SJSA1 (cell line): ENCODE measurements at places on chromosomes 5 and 9. TPM values are rescaled to one million over a fixed set of nuclear protein-coding genes. Genes with fewer than 3 reads are reported as not detected.

Gene PCDHA4
- total RNA-seq, result 0.50 TPM in 1 of 2 replicates, not detected in the other

DNA sequence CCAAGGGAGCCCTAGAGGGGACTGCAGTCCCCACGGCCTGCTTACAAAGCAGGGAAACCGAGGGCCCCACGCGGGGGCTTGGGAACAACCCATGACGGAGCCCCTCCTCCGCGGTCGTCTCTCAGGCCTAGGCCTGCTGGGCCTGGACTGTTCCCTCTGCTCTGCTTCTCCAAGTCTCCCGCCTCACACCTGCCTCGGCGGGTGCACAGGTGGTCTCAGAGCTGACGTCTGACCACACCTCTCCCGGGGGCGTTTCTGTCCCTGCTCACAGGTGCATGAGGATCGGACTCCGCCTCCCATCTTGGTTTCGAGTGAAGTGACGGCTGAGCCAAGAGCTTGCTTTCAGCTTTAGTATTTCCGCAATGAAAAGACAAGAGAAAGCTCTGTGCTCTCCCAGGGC is 72.1 kb downstream of the MRPL36 start:
- no peak overlapping the region for H3K4me3 ChIP-seq
- no peak for DNase-seq
- no peak overlapping the region for H3K27ac ChIP-seq
- H3K36me3 ChIP-seq, result no peaks in the 10 kb centered on the region

GRCh38 chr9:117649126-117649525 is 55.1 kb upstream of the TLR4 start:
- H3K36me3 ChIP-seq, result no peaks in the 10 kb centered on the region
- H3K4me3 ChIP-seq, result no peak overlapping the region
- H3K27ac ChIP-seq, result no peak overlapping the region
- H3K4me1 ChIP-seq, result peaks cover 10% of the 10 kb centered on the region

Gene NTRK2
- 0.16 TPM in 2 replicates for total RNA-seq

- H3K36me3 ChIP-seq, result no peaks in the 10 kb centered on the region
- no peak for DNase-seq
- H3K27me3 ChIP-seq, result no peaks in the 10 kb centered on the region
- H3K4me3 ChIP-seq, result no peak overlapping the region
Observed at GRCh38 chr5:99607124-99607523, 678.3 kb upstream of the CHD1 start.

DNA sequence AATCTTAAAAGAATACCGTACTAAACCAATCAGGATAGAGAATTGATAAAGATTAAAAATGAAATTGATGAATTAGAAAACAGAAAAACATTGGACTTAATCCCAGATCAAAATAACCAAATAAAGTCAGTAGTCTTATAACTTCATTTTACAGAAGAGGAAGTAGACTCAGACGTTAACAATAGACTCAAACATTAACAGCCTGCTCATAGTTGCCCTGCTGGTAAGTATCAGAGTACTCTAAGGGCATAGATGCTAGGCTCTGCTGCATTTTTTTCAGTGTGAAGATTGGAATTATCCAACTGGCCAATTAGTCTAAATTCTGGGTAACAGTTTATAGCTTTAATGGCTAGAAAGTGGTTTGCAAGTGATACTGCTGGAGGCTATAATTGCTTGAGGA is 42.9 kb downstream of the ADGRV1 start:
- no peaks in the 10 kb centered on the region for H3K4me1 ChIP-seq
- no peak overlapping the region for H3K4me3 ChIP-seq
- DNase-seq, result no peak
- H3K27ac ChIP-seq, result no peak overlapping the region

DNA sequence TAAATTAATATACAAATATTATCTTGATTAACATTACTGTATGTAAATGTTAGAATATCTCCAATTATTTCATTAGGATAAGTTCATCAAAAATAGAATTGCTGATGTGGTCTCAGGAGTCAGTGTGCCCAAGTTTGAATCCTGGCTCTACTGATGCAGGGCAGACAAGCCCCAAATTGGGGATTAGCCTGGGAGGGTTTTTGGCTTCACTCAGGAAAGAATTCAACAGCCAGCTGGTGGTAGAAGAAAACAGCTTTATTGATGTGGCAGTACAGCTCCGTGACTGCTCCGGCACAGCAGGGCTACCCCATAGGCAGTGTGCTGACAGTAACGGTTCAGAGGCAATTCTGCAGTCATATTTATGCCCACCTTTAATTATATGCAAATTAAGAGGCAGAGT is 32.5 kb downstream of the COL27A1 start:
- no peak overlapping the region for H3K4me3 ChIP-seq
- no peak for DNase-seq
- no peak overlapping the region for H3K27ac ChIP-seq
- no peaks in the 10 kb centered on the region for H3K4me1 ChIP-seq

Gene N4BP3
- 0.79 and 1.8 TPM in 2 replicates for total RNA-seq

DNA sequence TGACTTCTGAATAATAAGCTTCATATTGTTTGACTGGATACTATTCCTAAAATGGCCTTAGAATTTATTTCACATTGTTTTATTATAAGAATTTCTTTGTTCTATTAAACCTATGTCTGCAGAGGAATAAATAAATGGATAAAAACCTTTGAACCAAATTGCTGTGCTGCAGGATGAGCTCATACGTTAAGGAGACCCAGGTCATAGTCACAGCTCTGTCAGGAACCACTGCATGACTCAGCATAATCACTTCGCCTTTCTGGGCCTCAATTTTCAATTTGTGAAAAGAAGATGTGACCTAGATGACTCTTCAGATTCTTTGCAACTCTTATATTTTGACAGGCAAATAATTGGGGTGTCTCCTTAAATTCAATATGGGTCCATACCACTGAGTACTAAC is 36.7 kb upstream of the HMHB1 start:
- no peaks in the 10 kb centered on the region for H3K36me3 ChIP-seq
- H3K4me3 ChIP-seq, result no peak overlapping the region
- H3K27ac ChIP-seq, result peak overlapping the region; percentile 18
- H3K4me1 ChIP-seq, result peaks cover 20% of the 10 kb centered on the region
- peak; percentile 43 for DNase-seq

- no peaks in the 10 kb centered on the region for H3K36me3 ChIP-seq
- DNase-seq, result no peak
- no peak overlapping the region for H3K27ac ChIP-seq
- H3K4me3 ChIP-seq, result no peak overlapping the region
- H3K4me1 ChIP-seq, result no peaks in the 10 kb centered on the region
- no peaks in the 10 kb centered on the region for H3K27me3 ChIP-seq
Observed at GRCh38 chr5:102523541-102524175, 24.9 kb upstream of the SLCO6A1 start.

DNA sequence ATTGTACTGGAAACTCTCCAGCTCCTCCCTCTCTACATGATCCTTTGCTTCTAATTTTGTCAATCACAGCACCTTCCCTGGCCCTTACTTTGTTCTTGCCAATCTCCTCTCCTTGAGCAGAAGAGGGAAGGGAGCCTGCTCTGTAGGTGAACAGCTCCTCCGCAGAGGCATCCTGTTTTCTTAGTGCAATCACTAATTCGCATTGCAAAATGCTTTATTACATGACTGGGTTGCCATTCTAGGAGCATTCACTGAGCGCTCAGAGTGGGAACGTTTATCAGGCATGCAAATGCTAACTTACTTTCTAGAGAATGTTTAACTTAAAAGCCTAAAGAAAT is 416 bp upstream of the SNX18 start:
- no peaks in the 10 kb centered on the region for H3K27me3 ChIP-seq
- no peak for DNase-seq

- H3K4me3 ChIP-seq, result no peak overlapping the region
- peaks cover 8% of the 10 kb centered on the region for H3K4me1 ChIP-seq
- DNase-seq, result no peak
Observed at GRCh38 chr9:132216861-132217619, 55.2 kb downstream of the NTNG2 start.

DNA sequence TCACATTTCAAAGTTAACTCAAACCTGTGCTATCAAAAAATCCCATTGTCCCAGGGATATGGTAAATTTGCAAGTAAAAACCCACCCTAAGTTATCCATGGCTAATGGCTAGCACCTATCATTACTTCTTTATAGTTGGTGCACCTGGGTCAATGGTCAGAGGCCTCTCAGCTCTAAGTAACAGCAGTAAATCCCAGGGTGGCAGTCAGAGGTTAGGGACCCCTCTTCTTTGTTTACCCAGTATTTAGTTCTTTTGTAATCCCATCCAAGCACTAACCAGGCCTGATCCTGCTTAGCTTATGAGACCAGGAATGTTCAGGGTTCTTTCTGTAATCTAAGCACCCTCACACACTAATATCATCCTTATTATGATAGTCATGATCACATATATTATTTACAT is 52.1 kb upstream of the WWC1 start:
- H3K4me1 ChIP-seq, result no peaks in the 10 kb centered on the region
- H3K4me3 ChIP-seq, result no peak overlapping the region
- H3K27me3 ChIP-seq, result no peaks in the 10 kb centered on the region
- H3K27ac ChIP-seq, result no peak overlapping the region
- H3K36me3 ChIP-seq, result no peaks in the 10 kb centered on the region

DNA sequence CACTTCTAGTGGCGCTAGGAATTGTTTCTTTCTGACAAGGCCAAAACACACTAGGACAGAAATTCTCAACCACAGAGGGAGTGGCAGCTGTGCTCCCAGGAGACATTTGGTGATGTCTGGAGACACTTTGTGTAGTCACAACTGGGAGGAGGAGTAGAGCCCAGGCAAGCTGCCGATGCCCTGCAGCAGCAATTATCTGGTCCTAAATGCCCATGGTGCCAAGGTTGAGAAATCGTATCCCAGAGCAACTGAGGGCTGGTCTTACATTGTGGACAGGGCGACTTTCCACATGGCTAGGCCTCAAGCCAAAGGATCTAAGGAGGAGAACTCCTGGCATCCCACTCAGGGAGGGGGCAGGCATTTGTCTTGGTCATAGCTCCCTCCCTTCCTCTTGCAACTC is 259.9 kb downstream of the GADD45G start:
- H3K36me3 ChIP-seq, result no peaks in the 10 kb centered on the region
- no peak overlapping the region for H3K4me3 ChIP-seq
- H3K4me1 ChIP-seq, result no peaks in the 10 kb centered on the region
- no peak overlapping the region for H3K27ac ChIP-seq
- H3K27me3 ChIP-seq, result no peaks in the 10 kb centered on the region

DNA sequence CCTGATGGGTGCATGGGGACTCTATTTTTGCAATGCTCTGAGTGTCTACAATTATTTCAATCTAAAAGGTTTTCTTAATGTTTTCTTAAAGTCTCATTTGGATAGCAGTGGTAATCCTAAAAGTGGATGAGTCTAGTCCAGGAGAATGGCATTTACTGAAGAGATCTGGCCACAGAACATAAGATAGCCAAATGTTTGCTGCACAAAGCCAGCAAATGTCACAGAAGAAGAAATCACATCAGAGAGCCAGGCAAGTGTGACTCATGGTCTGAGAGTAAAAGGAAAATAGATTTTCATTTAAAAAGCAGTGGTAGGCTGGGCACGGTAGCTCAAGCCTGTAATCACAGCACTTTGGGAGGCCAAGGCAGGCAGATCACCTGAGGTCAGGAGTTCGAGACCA is 352.7 kb upstream of the GRAMD2B start:
- DNase-seq, result peak; percentile 28
- no peak overlapping the region for H3K4me3 ChIP-seq
- H3K4me1 ChIP-seq, result peaks cover 21% of the 10 kb centered on the region
- H3K36me3 ChIP-seq, result no peaks in the 10 kb centered on the region
- H3K27ac ChIP-seq, result no peak overlapping the region

DNA sequence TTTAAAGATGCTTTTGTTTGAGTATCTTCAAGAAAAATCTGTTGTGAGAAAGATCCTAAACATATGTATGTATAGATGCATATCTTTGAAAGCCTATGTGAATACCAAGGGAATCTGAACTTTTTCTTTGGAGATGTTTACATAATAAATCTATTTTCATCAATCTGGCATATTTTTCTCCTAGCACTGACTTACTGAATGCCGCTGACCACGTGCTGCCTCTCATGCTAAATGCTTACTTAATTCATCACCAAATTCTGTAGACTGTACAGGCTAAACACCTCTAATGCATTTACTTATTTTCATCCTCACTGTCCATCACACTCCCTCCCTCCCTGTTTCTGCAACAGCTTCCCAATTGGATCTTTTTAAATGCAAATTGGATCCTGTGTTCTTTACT is 566.2 kb upstream of the WWC1 start:
- H3K4me3 ChIP-seq, result no peak overlapping the region
- no peaks in the 10 kb centered on the region for H3K36me3 ChIP-seq
- DNase-seq, result no peak
- no peak overlapping the region for H3K27ac ChIP-seq
- peaks cover 47% of the 10 kb centered on the region for H3K4me1 ChIP-seq

DNA sequence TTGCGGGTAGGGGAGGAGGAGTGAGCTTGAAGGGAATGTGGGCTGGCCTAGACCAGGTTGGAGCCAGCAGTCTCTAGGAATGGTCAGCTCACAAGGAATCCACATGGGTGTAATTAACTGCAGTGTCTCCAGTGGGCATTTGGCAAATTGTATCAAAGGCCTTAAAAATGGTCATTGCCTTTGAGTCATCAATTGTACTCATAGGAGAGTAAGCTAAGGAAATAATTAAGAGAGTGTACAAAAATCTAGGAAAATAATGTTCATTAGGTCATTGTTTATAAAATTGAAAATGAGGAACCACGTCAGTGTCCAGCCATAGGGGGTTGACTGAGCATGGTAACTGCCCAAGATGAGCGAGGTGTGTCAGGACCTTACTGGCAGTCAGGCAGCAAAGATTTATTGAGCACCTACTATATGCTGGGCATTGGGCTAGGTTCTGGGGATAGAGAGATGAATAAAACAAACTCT is 29.8 kb upstream of the RPL26L1 start:
- H3K27ac ChIP-seq, result peak overlapping the region; percentile 64
- no peaks in the 10 kb centered on the region for H3K27me3 ChIP-seq
- H3K36me3 ChIP-seq, result peaks cover 55% of the 10 kb centered on the region
- H3K4me3 ChIP-seq, result no peak overlapping the region
- DNase-seq, result peak; percentile 84

Gene FRMPD1
- not detected in 2 replicates for total RNA-seq

Gene ELOVL7
- 0.05 TPM in 1 of 2 replicates, not detected in the other for total RNA-seq

DNA sequence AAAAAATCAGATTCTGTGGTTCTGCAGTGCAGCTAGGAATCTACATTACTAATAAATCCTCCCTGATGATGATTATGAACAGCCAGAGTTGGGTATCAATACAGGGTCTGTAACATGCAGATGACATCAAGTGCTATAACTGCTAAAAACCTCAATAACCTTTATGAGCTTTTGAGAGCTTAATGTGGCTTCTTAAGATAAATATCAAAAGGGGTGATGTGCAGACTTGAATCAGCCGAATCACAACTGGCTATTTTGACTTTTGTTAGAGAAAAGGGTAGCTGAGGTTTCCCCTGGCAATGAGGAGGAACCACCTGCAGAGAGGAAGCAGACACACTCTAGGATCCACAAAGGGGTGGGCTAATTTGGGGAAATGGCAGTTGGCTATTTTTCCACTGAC is 30.2 kb downstream of the CAPSL start:
- H3K27me3 ChIP-seq, result no peaks in the 10 kb centered on the region
- no peaks in the 10 kb centered on the region for H3K4me1 ChIP-seq
- no peaks in the 10 kb centered on the region for H3K36me3 ChIP-seq
- no peak overlapping the region for H3K27ac ChIP-seq
- no peak for DNase-seq
